ENCODE measurements at places on chromosomes 6 and 20.

- DNase-seq, result no peak
These were observed 155.4 kb downstream of the DLL1 start for GRCh38 chr6:170135461-170135820.

- DNase-seq, result no peak
These were observed 92.9 kb downstream of the SPTLC3 start for GRCh38 chr20:13101706-13102105.

DNA sequence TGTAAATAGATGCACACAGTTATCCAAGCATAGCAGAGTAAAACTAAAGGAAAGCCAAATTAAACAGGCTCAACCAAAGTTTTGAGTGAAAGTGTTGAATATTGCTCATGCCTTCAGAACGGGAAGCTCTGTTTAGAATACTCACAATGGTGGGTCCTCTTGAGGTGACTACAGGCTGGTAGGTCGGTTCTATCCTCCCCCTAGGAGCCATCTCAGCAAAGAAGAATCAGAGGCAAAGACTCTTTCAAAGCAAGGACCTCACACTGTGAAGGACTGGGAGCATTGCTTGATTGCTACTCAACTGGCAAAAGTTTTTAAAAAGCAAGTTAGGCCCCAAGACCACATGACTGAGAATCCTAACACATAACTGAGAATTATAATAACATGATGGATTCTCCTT is 88.4 kb upstream of the JAG1 start:
- no peak for DNase-seq

- no peak for DNase-seq
These were observed 19.4 kb upstream of the TOX2 start for GRCh38 chr20:43895235-43895634.

- no peak for DNase-seq
These were observed 36.5 kb downstream of the WDR27 start for GRCh38 chr6:169665289-169665688.

- DNase-seq, result no peak
These were observed 150.2 kb downstream of the LRFN2 start for GRCh38 chr6:40436685-40437604.

All from activated CD4-positive, alpha-beta T cell treated with anti-CD3 and anti-CD28 coated beads for 4 hours (primary cell).